Retina (tissue), 1 donor: ENCODE measurements at places on chromosomes 3 and 15.

GRCh38 chr3:6602329-6602728, 258.6 kb upstream of the GRM7 start:
- no peak for DNase-seq

DNA sequence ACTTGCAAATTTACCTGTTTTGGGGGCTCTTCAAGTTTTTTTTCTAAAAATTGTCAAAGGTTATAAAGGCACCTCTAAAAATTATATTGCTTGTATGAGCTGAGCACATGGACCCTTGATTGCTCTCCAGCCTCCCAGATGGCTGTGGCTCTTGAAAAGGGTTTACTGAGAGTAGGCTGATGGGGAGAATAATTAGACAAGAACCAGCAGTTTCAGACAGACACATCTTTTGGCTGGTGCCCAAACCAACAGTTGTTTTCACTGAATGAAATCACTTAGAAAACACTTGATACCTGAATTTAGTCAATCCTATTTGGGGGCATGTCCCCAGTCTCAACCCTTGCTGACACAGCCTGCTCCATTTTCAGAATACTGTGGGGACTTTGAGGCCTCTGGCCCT, 217.6 kb downstream of the KBTBD8 start:
- no peak for DNase-seq

DNA sequence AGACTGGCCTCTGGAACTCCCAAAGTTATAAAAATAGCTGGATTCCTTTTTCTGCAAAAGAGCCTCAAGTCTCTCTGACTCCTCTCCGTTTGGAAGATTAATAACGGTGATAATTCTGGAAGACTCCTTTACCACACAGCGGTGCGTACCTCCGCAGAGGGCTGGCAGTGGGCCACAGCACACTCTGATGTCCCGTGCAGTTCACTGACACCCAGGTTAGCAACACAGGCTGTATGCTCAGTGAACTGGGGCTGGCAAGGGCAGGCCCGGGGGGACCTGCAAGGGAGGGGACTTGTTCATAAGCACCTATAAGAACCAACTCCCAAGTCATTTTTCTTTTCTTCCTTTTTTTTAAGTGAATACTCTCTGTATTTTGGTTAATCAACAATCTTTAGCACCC, 120.3 kb upstream of the TJP1 start:
- peak; percentile 27 for DNase-seq

- DNase-seq: no peak
These were observed 110.8 kb downstream of the GREM1 start for GRCh38 chr15:32828507-32829186.

DNA sequence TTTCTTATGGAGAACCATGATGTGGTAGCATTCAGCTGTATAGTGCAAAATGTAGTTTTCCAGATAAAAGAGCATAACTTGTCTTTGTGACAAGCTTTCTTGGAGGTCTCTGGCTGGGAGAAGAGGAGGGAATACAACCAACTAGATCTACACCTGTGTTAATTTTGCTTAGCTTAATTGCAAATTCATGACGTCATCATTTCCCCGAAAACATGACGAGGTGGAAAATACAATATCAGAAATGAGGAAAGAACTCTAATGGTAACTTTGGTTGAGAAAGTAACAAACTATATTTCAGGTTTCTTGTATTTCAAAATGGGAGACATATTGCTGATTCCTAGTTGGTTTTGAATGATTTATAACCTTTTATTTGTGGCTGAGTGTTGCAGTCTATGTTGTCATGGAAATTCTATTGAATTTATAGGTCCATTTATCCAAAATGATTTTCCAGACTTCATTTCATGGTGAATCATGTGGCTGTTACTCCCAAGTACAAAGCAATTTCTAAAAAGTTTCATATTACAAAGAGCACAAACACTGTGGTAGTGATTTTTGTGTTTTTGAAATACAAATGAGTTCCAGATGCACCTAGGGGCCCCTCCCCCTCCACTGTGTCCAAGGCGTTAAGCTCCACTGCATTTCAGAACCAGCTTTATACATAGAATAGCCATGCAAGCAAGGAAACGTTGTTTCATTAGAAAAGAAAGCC, 307.2 kb downstream of the FEZF2 start:
- DNase-seq: no peak

GRCh38 chr15:86016750-86017149, 62.9 kb upstream of the AGBL1 start:
- no peak for DNase-seq

DNA sequence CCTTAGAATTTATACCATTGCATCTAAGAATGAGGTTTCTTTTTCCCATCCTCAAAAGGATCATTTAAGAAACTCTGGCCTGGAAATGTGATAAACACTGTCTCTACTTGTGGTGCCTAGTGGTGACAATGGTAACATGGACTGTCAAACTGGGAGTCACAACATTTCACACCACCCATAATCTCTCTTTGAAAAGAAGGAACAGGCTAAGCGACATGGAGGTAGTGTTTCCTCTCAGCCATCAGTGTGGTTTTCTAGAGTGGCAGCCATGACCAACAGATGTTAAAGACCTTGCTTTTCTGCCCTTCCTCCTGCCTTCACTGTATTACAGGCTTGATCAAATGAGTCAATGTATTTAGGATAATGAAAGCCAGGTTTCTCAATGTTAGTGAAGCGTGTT, 283.1 kb upstream of the STAC start:
- DNase-seq: peak; percentile 5

DNA sequence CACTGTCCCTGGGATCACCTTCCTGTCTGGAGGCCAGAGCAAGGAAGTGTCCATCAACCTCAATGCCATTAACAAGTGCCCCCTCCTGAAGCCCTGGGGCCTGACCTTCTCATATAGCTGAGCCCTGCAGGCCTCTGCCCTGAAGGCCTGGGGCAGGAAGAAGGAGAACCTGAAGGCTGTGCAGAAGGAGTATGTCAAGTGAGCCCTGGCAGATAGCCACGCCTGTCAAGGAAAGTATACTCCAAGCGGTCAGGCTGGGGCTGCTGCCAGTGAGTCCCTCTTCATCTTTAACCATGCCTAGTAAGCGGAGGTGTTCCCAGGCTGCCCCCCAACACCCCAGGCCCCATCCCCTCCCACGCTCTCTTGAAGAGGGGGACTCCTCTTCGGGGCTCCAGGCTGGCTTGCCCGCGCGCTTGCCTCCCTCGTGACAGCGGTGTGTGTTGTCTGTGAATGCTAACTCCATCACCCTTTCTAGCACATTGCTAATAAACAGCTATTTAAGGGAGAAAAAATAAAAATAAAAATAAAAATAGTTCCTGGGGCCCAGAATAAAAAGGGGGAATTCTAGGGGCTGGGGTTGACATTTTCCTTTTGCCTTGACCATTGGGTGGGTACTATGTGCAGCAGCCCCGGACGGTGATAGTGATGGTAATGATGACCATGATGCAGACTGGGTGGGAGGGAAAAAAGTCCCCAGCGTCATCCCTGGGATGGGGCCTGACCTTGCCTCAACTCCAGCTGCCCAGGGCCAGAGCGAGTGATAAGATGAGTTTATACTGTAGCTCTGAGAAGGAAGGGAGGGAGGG, 3.3 kb upstream of the ALAS1 start:
- DNase-seq: no peak

DNA sequence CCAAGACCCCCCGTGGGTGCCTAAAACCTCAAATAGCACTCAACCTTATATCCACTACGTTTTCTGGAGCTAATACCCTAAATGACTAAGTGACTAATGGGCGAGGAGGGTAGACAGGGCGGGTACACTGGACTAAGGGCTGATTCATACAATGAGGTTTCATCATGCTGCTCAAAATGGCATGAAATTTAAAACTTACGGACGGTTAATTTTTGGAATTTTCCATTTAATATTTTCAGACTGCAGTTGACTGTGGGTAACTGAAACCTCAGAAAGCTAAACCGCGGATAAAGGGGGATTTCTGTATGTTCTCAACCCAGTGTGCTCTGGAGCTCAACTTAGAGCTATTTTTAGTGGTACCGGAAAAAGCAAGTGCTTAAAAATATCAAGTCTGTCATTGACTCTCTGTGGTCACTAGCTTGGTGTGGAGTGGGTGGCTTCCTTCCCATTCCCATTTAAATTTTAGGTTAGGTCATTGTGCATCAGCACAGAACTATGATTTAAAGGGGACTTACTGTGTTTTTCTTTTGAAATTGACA, 72.9 kb downstream of the LRRC28 start:
- DNase-seq: no peak

DNA sequence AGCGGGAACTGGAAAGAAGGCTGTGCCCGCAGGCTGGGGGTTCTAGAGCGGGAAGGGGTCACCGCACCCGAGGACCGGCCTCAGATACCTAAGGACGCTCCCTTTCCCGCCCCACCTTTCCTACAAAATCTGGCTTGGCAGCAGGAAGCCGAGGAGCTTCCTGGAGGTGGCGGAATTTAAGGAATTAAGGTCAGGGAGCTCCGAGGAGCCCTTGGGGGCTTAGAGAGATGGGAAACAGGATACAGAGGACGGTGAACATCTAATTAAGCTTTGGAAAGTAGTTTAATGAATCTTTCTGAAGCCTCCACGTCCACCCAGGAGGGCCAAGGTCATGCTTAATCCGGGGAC, 507 bp upstream of the AP3B2 start:
- DNase-seq: no peak

GRCh38 chr3:8629151-8630021, 15.2 kb downstream of the SSUH2 start:
- no peak for DNase-seq

DNA sequence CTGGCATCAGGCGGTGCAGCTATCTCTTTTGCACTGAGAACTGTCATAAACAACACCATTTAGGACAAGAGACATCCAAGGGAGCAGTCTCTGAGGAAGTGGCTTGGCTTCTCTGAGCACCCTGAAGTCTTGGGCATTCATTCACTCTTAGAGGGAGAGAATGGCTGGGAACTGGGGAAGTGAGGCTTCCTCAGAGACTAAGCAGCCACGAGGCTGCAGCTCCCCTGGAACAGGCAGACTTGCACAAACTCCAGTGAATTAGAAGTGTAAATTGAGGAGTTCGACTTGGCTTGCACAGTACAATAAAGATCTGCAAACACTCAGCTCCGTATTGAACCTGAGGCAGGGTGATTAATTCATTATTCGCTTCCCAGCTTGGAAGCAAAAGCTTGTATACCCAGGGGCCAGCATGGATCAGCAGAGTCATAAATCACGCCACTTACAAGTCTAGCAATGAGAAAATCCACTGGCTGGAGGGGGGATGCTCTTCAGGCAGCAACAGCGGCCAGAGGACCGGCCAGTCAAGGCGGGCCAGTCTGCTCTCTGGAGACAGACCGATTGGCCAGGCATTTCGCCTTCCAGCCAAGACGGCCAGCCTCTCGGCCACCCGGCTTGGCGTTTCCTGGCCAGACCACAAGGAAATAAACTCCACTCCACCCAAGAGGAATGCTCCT, 118.8 kb upstream of the ADPGK start:
- DNase-seq: peak; percentile 39

DNA sequence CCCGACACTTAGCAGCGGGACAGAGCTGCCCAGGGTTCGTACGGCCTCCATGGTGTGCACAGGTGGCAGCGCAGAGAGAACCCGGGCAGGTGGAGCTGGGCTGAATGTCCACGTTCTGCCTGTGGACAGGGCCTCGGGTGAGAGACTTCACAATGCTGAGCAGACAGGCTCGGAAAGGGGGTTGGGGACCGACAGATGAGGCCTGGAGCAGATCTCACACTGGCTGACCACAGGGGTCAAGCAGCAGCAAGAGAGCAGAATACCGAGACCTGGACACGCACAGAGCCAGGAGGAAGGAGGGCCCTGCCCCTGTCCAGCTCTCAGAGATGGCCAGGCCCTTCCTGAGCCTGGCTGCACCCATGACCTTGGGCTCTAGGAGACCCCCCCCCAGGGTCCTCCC, 83.0 kb downstream of the VGLL4 start:
- no peak for DNase-seq

DNA sequence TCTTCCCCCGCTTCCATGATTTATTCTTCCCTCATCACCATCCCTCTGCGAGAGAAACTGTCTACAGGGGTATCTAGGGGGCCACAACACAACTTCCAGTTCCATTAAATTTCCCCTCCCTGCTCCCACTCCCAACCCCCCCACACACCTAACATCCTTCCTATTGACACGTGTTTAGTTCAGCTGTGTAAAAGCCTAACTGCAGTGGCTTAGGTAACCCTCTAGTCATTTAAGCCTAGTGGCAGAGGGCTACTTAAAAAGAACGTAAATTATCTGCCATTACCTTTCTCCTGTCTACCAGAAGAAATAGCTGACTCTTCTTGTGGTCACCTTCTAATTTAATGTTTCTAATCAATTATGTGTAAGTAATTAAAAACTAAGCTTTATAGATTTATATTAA, 56.3 kb downstream of the ZNF148 start:
- DNase-seq: no peak

DNA sequence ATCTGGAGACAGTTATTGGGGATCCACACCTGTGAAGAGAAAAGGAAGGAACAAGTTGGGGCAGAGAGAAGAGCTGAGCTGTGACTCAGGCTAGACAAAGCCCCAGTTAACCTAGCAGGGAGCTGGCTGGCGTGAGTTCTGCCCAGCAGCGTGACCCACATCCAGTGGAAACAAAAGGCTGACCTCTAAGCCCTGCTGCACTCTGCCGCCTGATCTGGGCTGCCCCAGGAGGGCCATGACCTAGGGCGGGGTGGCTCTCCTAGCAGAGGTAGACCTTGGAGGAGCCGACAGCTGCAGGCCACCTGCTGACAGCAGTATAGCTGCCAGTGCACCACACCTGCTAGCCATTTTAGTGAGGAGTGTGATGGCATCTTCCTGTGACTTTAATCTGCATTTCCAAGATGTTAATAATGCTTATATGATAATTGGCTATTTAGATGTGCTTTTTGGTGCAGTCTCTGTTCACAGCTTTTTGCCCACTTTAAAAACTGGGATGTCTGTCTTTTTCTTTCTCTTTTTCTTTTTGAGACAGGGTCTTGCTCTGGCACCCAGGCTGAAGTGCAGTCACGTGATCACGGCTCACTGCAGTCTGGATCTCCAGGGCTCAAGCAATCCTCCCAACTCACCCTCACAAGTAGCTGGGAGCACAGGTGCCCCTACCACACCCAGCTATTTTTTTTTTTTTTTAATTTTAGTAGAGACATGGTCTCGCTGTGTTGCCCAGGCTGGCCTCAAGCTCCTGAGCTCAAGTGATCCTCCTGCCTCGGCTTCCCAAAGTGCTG, 78.1 kb downstream of the LSM3 start:
- DNase-seq: peak; percentile 65
